ENCODE measurements at places on chromosomes 1 and 21.

- no peak for DNase-seq
Observed at GRCh38 chr21:27462726-27463125, 495.8 kb upstream of the ADAMTS5 start.

DNA sequence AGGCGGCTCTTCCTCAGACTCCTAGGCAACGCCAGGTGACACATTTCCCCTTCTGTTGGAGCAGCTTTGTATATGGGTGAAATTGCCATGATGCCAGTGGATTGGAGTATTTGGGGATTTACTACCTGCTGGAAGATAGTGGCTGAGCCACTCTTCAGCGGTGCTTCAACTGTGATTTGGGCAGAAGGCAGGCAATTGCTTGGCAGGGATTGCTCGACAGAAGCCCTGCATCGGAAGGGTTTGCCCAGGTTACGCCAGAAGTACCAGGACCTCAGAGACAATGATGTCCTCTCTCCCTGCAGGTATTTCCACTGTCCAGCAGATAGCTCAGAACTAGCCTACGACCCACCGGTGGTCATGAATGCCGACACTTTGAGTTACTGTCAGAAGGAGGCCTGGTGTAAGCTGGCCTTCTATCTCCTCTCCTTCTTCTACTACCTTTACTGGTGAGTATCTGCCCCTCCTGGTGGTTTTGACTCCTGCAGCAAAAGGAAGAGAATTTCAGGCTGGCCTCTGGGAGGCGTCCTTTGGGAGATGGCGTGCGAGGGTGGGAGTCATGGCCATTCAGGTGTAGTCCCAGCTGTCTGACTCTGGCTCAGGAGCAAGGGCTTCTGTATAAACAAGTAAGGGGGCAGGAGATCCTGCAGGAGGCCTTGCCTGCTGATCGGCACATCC is 118.3 kb downstream of the CNIH3 start:
- no peak for DNase-seq

DNA sequence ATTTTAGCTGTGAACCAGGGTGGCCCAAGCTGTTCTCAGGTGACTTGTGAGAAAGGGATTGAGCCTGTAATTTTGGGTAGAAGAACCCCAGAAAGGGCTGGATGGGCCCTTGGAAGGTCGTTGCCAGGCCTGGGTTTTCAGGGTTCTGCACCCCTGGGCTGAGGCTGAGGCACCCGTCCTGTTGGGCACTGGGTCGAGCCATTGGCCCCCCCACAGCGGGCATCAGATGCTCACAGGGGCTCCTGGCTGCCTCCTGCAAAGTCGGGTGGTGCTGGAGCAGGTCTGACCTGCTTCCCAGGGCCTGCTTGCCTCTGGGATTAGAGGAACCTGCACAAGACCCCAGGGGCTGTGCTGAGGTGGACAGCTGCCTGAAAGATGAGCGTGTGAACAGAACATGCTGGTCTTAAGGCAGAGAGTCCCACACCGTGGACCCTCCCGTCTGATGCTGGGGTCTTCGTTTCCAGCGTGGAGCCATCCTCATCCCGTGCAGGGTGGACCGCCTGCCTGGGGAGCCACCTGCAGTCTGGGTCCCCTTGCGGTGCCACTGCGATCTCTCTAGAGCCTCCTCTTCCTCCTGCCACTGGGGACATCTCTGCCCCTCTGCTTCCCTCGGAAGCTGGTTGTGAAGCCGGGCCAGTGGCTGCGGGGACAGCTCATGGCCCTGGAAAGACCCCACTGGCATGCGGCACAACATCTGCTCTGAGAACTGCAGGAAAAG is 1.7 kb upstream of the TRPM2 start:
- no peak for DNase-seq

- DNase-seq = no peak
Observed at GRCh38 chr1:51575406-51576084, 41.3 kb upstream of the OSBPL9 start.

DNA sequence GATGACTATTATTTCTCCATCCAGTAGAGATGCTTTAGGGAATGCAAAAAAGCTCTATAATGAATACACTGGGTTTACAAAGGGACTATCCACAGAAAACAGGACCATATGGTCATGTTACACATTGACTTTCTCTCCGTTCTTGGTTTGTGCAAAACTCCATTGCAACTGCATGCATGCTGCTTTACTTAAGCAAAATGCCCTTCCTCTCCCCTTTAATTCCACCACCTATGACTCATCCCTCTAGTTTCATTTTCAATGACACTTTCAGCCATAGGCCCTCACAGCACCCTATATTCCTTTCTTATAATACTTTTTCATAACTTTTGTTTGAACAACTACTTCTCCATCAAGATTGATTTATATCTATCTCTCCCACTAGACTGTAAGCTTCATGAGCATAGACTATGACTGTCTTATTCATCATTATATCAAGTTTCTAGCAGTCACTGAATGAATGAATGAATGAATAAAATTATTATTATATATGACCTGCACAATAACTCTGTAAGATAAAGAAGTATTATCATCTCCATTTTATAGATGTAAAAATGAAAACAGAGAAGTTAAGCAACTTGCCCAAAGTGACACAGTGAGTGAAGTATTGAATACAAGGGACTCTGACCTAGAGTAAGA is 248.9 kb downstream of the PLPP3 start:
- DNase-seq = no peak

DNA sequence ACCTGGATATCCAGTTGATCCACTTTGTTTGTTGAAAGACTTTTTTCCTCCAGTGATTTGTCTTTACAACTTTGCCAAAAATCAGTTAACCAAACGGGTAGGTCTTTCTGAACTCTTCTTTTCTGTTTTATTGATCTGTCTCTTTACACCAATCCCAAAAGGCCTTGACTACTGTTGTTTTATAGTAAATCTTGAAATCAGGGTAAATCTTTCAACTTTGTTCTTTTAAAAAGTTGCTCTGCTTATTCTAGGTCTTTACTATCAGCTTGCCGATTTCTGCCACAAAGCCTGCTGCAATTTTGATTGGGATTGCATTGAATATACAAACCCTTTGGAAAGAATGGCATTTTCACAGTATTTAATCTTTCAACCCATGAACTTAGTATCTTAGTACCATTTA is 66.6 kb downstream of the ITSN1 start:
- DNase-seq = no peak

DNA sequence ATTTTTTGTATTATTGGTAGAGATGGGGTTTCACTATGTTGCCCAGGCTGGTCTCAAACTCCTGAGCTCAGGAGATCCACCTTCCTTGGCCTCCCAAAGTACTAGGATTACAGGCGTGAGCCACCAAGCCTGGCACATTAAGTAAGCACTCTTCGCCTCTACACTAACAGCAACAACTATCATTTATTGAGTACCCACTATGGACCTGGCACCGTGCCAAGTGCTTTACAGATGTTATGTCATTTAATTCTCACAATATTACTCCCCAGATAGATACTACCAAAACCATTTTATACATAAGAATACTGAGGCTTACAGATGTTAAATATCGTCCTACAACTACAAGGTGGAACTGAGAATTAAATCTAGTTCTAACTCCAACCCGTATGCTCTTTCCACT is 50.1 kb downstream of the TUT4 start:
- DNase-seq = no peak

DNA sequence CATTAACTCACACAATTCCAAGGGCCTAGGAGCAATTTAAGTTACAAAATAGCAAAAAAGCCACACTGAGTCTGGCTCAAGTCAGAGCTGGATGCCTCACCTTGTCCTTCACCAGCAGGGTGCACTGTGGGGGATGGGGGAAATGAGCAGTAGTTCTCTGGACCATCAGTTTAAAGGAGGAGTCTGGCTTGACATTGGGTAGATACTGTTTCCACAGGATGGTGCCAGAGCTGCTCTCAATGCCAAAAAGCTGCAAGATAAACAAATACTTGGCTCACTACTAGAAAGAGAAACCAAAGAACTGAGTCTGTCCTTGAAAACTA is 18.8 kb downstream of the EMC1 start:
- DNase-seq = peak; percentile 49

GRCh38 chr21:15028186-15028585 is 36.6 kb downstream of the NRIP1 start:
- DNase-seq = no peak

DNA sequence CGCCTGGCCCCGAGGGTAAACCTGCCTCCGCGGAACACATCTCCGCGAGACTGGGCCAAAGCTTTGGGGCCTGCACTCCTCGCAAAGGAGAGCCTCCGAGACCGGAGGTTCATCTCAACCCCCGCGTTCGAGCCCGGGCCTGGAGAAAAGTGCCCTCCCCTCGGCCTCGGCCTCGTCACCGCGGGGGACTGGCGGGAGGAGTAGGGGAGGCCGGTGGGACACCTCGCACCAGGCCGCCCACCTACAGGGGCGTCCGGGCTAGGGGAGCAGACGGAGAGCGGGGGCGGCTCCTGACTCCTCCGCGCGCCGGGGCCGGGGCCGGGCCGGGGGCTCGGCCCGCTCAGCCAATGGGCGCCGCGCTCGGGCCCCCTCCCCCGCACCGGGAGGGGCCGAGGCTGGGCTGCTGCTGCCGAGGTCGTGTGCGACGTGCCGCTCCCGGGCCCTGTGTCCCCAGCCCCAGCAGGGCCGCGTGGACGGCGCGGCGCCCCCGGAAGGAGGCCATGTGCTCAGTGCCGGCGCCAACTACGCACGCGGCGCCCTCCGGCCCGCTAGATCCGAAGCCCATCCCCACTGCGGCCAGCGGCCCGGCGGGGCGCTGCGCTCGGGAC is 684 bp downstream of the SLC2A1 start:
- DNase-seq = no peak

DNA sequence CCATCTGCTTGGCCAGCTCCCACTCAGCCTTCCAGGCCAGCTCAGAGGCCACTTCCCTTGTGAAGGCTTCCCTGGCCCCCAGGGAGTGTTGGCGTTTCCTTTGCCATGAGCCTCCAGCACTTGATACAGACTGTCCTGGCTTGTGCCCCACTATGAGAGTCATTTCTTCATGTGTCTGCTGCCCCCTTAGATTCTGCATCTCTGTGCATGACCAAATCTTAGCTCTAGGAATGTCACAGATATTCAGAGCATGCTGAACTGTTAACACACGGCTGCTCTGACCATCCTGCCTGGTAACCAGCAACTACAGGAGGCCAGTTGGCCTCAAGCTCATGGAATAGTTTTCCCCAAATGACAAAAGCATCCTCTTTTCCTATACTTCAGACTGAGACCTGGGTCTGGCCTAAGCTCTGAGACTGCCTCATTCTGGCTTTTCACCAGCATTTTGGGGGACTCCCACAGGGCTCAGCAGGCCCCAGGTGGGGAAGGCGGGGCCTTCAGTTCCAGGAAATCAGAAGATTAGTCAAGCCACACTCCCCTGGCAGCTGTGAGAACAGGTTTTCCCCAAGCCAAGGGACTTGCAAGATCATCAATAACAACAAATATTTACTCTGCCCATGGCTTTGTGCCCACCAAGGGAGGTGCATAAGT is 182.6 kb upstream of the EDN2 start:
- no peak for DNase-seq

GRCh38 chr1:246566813-246567645 is 773 bp downstream of the CNST start:
- DNase-seq = peak; percentile 83

DNA sequence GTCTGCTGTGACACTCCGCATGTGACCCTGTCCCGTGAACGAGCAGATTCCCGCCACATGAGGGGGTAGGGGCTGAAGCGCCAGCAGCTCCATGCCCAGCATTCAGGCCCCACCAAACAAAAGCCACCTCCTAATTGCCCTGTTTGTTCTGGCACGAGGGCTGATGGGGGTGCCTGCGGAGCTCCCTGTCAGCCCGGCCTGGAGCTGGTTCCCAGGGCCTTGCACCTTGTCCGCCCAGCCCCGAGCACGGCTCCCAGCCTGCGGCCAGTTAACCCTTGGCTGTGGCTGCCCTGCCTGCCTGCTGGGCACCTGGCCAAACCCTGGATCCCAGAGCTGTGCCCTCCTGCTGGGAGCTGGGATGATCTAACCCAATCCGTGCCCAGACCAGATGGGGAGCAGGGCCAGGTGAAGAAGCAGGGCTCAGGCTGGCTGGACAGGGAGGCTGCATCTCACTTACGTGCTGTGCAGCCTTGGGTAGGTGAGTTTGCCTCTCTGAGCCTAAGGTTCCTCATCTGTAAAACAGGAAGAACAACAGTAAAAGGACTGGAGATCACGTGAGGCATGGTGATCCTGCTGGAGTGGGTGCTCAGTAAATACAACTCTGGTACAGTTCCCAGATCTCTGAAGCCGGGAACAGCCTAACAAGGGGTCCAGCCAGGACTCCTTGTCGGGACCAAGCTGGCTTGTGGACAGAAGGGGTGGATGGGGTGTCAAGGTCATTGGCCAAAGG is 110.9 kb upstream of the IFFO2 start:
- no peak for DNase-seq

GRCh38 chr1:10867138-10867721 is 70.8 kb upstream of the CASZ1 start:
- DNase-seq = no peak

- DNase-seq = no peak
Observed at GRCh38 chr1:119475866-119476439, 31.1 kb upstream of the HSD3B1 start.

GRCh38 chr1:23694371-23694770 is 2.8 kb downstream of the RPL11 start:
- DNase-seq = no peak

DNA sequence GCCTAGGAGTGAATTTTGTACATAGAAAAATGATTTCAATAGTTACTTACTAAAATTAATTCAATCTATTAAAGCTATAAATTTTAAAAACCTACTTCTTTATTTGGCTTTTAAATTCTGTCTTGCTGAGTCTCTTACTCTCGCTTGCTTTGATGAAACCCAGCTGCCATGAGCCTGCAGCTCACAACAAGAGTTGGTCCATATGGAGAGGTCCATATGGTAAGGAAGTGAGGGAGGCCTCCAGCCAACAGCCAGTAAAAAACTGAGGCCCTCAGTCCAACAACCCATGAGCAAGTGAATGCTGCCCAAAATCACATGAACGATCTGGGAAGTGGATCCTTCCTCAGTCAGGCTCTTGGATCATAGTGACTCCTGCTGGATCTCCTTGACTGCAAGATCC is 89.9 kb upstream of the CXADR start:
- DNase-seq = no peak

- DNase-seq = no peak
Observed at GRCh38 chr1:36855699-36856494, 178.4 kb downstream of the GRIK3 start.

- DNase-seq = no peak
Observed at GRCh38 chr1:100931716-100932115, 35.8 kb downstream of the SLC30A7 start.

DNA sequence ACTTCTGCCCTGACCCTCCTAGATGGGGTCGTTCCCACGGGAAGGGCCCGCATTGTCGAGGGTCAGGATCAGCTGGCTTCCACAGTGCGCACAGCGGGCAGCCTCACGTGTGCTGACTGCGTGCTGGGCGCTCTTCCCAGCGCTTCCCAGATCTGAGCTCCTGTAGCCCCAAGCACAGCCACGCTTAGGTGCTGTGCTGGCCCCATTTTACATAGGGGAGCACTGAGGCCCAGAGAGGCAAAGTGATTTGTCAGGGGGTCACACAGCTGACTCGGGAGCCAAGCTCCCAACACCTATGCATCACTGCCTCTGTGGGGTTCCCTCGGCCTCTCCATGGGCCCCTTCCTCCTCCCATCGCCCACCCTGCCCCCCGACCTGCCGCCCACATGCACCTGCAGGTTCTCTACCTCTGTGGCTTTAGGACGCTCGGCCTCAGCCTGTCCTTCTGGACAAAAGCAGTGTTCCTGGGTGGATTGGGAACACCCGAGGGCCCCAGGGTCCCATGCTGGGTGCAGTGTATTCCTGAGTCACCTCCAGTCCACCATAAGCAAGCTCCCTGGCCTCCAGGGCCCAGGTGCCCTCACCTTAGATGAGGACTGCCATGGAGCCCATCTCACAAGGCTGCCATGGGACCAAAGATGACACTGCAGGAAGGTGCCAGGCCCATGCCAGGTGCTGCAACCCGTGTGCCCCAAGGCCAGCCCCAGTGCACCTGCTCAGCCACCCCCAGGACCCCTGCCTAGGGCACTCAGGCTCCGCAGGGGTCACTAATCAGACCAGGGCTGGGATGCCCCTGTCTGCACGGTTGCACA is 23.3 kb downstream of the TFF3 start:
- DNase-seq = no peak

Measured in coronary artery (tissue), 2 donors.